ENCODE measurements at places on chromosomes 1 and 21.

GRCh38 chr1:27356619-27357280 is 10.0 kb downstream of the MAP3K6 start:
- no peak for DNase-seq

DNA sequence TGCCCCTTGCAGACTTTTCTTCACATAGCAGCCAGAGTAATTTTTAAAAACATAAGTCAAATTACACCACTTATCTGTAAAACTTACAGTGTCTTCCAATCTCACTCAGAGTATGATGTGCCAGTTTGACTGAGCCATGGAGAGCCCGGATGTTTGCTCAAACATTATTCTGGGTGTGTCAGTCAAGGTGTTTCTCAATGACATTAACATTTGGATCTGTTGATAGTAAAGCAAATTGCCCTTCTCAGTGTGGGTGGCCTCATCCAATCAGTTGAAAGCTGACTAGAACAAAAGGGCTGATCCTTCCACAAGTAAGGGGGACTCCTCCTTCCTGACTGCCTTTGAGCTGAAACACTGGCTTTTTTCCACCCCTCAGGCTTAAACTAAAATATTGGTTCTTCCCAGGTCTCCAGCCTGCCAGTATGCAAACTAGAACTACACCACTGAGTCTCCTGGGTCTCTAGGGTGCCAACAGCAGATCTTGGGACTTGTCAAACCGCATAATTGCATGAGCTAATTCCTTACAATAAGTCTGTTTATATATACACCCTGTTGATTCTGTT is 157.9 kb upstream of the CTTNBP2NL start:
- no peak for DNase-seq

DNA sequence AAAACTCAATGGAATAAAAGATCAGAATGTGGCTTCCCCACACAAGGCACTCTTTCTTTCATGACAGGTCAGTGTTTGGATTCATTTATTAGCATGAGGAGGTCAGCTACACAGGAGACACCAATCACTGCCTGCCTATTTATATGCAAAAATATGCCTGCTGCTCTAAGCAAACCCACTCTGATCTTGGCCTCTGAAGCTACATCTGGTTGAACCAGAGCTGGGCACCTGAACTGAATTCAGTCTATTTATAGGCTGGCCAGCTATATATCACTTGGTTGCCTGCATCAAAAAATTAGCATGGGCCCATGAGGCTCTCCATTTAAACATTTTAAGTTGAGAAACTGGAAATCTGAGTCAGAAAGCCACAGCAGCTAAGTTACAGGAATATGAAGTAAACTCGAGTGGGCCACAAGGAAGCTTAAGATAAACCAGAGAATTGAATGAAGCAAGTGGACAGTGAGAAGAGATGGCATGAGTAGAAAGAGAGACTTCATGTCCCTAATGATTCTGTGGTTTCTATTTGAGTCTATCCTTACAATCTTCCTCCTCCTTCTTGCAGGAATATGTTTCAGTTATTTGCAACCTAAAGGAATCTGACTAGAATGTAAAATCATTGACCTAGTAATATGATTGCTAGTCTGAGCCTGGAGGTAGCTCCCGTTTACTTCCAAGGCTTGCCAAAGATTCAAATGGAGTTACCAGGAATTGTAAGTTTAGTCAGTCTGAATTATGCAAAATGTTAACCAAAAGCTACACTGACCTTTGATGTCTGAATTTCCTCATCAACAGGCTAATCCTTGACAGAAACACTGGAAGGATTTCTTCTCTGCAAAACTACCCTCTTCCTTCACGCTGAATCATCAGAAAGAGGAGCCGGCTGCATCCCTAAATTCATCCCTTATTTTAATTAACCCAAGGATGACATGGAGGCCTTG is 17.7 kb downstream of the DDAH1 start:
- no peak for DNase-seq

- no peak for DNase-seq
These were observed 2.6 kb downstream of the INAVA start for GRCh38 chr1:200897259-200897658.

GRCh38 chr1:246527402-246528088 is 20.5 kb upstream of the SMYD3 start:
- peak; percentile 59 for DNase-seq

GRCh38 chr1:86387916-86388627 is 8.1 kb downstream of the ODF2L start:
- no peak for DNase-seq
